ENCODE measurements at places on chromosomes 6 and 20.
A peak's percentile ranks its signal among the peaks of the same experiment; 100 is the strongest.

DNA sequence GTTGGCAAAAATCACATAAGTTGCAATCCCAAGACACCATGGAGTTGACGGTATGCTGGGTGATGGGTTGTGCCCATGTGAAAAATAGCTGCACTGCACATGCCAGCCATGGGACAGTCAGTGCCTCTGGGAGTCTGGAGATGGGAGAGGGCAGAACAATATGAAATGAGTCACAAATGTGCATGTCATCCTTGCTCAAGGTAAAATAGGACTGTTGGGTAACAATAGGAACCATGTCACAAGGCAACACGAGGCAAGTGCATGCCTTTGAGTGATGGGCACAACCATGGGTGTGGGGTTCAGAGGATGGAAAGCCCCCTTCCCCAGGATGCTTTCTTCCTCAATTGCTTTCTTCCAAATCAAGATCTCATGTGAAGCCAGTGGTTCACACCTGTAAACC is 70.5 kb upstream of the PIM1 start:
- DNase-seq, result no peak

DNA sequence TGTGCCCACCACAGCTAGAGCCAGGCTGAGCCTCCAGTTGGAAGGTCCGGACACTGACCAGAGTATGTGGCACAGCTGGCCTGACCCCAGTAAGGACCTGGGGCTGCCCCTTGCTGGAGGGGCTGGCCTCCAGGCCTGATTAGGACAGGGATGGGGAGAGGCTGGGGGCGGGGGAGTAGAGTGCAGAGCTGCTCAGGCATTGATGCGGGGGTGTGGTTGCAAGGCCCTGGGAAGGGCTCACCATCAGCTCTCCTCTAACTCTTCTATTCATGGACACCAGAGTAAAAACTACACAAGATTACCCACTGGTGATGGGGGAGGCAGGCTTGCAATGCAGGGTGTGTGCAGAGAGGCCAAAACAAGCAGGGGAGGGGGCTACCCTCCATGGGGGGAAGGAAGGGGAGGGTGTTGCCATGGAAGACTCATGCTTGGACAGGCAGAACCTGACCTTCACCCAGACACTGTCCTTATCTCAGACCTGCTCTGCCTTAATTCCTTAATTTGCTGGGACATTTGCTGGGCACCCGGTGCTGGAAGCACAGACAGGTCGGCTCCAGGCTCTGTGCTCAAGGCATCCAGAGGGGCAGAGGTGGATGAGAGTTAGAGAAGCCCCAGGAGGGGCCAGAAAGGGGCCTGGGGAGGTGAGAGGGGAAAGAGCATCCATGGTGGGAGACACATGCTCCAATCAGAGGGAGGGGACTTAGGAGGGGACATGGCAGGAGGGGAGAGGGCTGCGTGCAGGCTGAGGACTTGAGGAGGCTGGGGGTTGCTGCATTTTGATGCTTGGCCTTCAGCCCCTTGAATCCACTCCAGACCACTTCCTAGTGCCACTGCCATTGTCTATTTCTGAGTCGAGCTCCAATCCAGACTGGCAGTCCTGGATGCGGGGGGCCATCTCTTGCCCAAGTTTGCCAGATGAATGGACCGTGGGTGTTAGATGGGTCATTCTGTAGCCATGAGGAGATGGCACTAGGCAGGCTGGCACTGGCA is 7.6 kb upstream of the EMILIN3 start:
- DNase-seq, result no peak

GRCh38 chr6:145647602-145648001 is 87.7 kb downstream of the EPM2A start:
- DNase-seq, result no peak

GRCh38 chr6:149223904-149224351 is 93.6 kb upstream of the TAB2 start:
- DNase-seq, result no peak

GRCh38 chr6:166572370-166573261 is 13.9 kb downstream of the RAMACL start:
- DNase-seq, result no peak

- no peak for DNase-seq
Measured at GRCh38 chr6:140478631-140479030, 1104.2 kb upstream of the CITED2 start.

- DNase-seq, result peak; percentile 52
Measured at GRCh38 chr6:150267686-150268561, 100.9 kb upstream of the IYD start.

- DNase-seq, result no peak
Measured at GRCh38 chr6:108163644-108164542, 1.9 kb upstream of the NR2E1 start.

- peak; percentile 63 for DNase-seq
Measured at GRCh38 chr6:74289884-74290283, 593.9 kb downstream of the CD109 start.
